ENCODE measurements at places on chromosomes 3 and 15.

DNA sequence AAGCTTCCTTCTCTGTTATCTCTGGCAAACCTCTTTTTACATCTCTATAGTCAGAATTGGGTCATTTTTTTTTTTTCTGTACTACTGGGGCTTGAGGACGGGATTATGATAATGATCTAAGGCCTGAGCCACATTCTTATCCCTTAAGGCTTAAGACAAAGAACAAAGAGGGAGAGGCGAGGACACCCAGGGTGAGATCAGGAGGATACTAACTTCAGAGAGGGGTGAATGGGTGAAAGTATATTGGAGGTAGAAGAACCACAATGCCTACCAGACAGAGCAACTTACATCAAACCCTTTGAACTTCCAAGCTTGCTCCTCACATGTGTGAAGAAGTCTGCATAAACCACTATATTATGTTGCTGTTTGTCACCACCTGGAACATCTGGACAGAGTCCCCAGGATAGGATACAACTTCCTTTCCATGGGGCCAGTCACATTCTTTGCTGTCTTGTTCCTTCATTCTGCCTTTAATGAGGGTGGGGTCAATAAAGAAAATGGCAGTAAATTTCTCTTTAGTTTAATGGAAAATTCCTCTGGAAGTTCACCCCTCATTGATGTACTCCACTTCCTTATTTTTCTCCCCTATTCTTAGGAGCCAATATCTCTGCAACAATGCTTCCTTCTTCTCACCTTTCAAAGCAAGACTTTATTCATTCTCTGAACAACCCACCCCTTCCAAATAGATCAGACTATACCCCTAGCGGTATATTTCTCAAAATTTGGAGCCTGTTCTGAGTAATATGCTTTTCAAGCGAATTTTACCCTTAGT lies 9.1 kb upstream of the PDCD6IP start:
- no peak for DNase-seq

DNA sequence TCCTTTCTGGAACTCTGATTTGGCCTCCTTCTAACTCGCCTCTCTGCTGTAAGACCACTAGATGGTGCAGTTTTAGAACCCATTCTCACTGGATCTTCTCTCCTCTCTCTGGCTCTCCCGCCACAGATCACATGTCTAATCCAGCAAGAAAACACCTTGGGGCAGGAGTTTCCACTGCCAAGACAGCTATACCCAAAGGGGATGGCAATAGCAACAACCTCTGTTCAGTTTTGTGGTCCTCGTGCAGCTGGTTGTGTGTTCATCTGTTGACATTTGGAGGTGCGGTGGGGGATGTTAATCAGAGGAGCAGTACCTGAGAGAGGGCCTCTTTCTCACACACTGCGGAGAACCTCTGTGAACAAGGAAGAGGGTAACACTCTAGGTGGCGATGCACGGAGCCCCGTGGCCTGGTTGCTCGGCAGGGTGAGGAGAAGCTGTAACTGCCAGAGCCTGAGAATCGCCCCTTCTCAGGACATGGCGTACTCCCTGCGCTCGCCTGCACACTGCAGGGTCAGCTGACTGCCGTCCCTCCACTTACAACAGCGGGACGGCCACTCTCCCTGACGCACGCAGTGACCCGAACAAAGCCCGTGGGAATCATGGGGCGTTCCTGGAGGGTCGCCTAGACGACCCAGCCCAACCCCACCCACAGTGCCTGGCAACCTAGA lies at the start of gene TEX55:
Gene TEX55, plus strand, starts transcription at position 666 of the 668 bp plus-strand sequence. CDS start 25 bp downstream, outside the sequence.
- DNase-seq: no peak

- no peak for DNase-seq
Observed at GRCh38 chr3:138051947-138052802, 42.2 kb downstream of the CLDN18 start.

- no peak for DNase-seq
Observed at GRCh38 chr3:23959135-23959900, 14.2 kb downstream of the NR1D2 start.

- no peak for DNase-seq
Observed at GRCh38 chr15:70063261-70063925, 34.3 kb downstream of the TLE3 start.

GRCh38 chr3:10108091-10108490 lies at the start of gene FANCD2OS:
Gene FANCD2OS, minus strand, starts transcription at chr3:10108255. Its CDS starts 3,481 bp downstream, at chr3:10104774.
- no peak for DNase-seq

- no peak for DNase-seq
Observed at GRCh38 chr3:178669758-178670157, 133.5 kb downstream of the KCNMB2 start.

Data from SIG-M5 (cell line).